ENCODE measurements at places on chromosomes 11 and 22.

GRCh38 chr22:41664490-41664889, 24.2 kb downstream of the SNU13 start:
- no peak for DNase-seq

DNA sequence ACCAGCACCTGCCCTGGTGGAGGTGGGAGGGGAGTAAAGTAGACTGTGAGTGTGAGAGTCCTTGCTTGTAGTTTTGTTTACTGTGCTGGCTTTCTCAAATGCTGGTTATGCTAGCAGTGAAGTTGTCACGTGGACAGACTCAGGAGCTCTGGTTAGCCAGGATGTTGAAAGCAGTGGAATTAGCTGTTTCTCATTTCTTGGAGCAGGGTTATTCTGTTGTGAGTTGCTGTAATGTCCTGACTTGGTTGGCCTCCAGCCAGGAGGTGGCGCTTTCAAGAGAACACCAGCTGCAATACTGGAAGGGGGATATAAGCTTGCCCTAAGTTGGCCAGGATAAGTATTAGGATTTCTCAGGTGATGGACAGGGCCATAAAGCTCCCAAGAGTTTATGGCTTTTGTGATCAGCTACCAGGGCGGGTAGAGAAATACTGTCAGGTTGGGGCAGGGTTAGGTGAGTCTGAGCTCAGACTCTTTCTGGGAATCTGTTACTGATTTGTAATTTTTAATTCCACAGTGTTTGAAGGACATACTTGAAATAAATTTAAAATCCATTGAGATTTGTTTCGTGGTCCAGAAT, 13.7 kb downstream of the CYP2D6 start:
- DNase-seq: no peak

DNA sequence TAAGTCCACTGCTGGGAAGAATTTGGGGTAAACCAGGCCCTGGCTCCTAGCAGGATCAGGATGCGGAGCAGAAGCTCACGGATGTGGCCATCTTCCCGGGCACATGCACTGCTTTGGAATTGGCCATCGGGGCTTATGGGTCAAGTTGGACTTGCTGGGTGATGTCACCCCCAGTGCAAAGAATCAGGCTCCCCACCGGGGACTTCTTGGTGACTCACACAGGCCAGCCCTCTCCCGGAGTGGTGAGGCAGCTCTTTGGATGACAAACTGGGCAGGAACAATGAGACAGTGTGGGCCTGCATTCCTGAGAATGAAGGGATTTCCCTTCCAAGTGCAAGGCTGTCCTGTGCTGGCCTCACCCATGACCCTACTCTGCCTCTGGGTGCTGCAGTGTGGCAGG, 128.8 kb upstream of the ANO1 start:
- no peak for DNase-seq

DNA sequence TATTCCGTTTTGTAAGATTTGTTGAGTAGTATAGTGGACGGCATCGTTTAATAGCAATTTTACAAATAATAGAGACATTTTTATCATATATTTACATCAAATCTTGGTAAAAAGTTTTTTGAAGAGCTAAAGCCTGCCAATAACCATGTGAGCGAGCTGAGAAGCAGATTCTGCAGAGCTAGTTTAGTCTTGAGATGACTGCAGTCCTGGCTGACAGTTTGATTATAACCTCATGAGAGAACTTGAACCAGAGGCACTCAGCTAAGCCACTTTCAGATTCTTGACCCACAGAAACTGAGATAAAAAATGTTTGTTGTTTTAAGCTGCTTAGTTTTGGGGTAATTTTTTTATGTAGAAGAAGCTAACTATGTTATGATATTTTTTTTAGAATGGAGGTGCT, 78.9 kb downstream of the PDE3B start:
- DNase-seq: no peak

GRCh38 chr11:27558401-27558800, 51.8 kb upstream of the LIN7C start:
- no peak for DNase-seq

DNA sequence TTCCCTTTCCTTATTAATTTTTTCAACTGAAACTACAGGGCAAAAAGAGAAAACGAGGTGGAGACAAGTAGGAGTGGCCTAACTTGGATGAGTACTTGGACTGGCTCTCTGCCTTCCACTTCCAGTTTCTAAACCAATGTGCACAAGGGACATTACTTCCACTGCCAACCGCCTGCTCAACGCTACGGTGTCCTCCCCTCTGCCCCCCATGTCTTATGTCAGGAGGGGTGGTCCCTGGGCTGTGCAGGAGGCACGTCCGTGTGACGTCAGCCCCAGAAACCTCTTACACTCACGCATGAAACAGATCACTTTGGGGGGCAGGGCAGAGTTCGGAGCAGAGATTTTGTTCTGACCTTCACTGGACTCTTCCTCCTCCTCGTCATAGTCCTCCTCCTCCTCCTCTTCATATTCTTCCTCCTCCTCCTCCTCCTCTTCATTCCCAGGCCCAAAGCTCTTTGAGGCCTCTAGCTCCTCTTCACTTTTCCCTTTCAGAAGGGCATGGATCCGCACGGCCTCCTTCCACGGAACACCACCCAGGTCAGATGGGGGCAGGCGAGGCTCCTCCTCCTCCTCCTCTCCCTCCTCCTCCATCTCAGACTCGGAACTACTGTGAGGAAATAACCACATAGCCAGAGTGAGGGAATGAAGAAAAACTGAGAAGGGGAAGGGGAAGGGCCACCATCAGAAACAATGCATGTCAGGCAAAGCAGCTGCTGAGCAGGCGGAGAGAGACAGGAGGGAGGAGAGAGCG, 57.4 kb upstream of the BID start:
- no peak for DNase-seq

GRCh38 chr11:39365809-39366436, 2093.5 kb downstream of the LRRC4C start:
- peak; percentile 7 for DNase-seq

DNA sequence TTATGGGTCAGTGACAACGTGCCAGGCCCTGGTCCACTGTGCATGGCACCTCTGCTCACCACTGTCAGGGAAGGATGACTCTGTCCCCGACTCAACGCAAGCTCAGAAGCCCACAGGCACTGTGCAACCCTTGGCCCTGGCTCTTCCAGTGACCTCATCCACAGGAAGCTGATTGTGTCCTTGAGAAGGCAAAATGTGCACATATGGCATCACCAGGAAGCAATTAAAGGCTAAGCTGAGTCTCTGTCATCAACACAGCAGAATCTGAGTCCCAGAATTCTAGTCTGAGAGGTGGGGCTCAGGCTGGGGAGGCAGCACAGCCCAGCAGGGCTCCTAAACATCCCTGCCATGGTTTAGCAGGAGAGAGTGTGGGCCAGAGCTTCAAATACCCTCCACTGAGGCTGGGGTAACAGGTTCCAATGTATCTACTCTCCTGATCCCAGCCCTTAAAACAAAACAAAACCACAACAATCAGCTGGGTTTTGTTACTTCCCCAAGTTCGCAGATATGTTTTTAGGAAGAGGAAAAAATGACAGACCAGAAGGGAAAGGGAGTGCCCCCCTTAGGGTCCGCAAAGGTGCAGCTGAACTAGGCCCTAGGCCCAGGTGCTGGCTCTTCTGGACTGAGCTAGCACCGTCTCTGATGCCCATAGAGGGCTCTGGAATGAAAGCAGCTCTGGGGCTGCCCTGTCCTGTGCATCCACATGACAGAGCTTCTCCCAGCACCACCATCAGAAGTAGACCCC, 33.5 kb upstream of the GNAZ start:
- DNase-seq: no peak

GRCh38 chr11:117009905-117010605, 88.2 kb downstream of the SIK3 start:
- DNase-seq: no peak

- no peak for DNase-seq
Measured at GRCh38 chr11:124657904-124658303, 15.6 kb downstream of the SIAE start.

DNA sequence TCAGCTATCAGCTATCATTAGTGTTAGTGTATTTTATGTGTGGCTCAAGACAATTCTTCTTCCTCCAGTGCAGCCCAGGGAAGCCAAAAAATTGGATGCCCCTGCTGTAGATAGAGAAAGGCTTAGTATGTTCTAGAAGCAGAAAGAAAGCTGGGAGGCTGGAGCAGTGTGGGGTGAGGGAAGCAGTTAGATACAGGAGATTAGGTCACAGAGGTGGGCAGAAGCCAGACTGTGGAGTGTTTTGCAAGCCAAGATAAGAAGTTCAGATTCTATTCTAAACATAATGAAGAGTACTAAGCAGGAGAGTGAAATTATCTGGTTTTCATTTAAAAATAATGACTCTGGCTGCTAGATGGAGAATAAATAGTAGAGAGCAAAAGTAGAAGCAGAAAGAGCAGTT, 381.7 kb downstream of the DCDC1 start:
- no peak for DNase-seq

GRCh38 chr11:41403458-41403857, 56.0 kb downstream of the LRRC4C start:
- DNase-seq: no peak

- no peak for DNase-seq
Measured at GRCh38 chr11:68749229-68750123, 1.8 kb downstream of the TESMIN start.

GRCh38 chr11:80958987-80959386, 1518.2 kb upstream of the TENM4 start:
- DNase-seq: no peak

GRCh38 chr11:113462830-113463229, 12.4 kb downstream of the DRD2 start:
- DNase-seq: no peak

DNA sequence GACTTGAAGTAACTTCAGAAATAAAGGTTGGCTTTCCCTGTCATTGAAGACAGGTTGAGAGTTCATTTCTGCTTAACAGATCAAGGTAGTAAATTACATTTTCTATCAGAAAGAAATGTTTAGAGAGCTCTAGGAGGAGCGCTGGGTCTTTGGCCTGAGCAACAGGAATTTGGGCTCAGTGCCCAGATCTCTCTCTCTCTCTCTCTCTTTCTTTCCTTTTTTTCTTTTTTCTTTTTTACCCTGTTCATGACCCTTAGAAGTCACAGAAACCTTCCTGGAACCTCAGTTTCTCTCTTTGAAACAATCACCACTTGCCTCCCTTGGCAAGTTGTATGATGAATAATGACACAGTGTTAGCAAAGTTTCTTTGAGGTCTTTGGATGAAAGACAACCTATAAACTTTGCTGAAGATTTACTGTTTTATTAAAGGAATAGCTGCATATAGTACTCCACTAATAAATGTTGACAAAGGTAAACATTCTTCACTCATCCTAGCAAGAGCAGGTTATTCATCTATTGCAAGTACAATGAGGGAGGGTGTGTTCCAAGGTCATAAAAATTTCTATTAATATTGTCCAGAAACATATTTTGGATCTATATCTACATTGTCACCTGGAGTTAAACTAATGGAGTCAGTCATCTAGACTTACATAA, 35.5 kb upstream of the RASSF10 start:
- DNase-seq: no peak

GRCh38 chr11:15816260-15816871, 540.0 kb downstream of the SOX6 start:
- DNase-seq: no peak

GRCh38 chr11:126098204-126098769, 35.6 kb upstream of the CDON start:
- no peak for DNase-seq

DNA sequence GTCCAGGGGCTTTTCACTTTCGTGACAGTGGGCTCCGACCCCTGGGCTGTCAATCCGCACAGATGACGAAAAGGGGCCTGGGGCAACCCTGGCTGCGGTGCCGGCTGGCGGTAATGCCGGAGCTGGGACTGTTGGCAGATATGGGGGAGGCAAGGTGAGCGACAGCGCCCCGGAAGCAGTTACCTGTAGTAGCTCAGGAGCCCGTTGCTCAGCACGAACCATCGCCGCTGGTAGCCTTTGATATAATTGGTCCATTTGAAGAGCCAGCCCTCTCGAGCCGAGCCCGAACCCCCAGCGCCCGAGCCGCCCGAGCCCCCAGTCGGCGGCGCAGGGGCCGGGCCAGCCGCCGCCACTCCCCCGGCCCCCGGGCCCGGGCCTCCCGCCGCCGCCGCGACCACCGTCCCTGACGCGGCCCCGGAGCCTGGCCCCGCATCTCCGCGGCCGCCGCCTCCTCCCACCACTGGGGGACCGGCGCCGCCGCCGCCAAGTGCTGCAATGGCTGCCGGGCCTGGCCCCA, 396 bp downstream of the OSBP start:
- DNase-seq: no peak

- DNase-seq: no peak
Measured at GRCh38 chr11:76708972-76709660, 38.6 kb upstream of the LRRC32 start.
